ENCODE measurements at places on chromosomes 3 and 15. TPM values are rescaled to one million over a fixed set of nuclear protein-coding genes. Genes with fewer than 3 reads are reported as not detected.

GOLGA8K gene
- 0.80 TPM for total RNA-seq

CISH gene
- 17.4 TPM for total RNA-seq

SLCO2A1 gene
- 7.5 TPM for total RNA-seq

APOD gene
- total RNA-seq, result 2,224 TPM

PRSS50 gene
- total RNA-seq, result 3.6 TPM

BFSP2 gene
- not detected for total RNA-seq

USP50 gene
- not detected for total RNA-seq

- H3K4me3 ChIP-seq, result no peak overlapping the region
- H3K27me3 ChIP-seq, result no peaks in the 10 kb centered on the region
- H3K4me1 ChIP-seq, result no peaks in the 10 kb centered on the region
- no peaks in the 10 kb centered on the region for H3K36me3 ChIP-seq
- DNase-seq, result no peak
These were observed 41.7 kb downstream of the FEM1B start for GRCh38 chr15:68318931-68319909.

GRCh38 chr15:76916369-76916768, 11.2 kb upstream of the SCAPER start:
- H3K27ac ChIP-seq, result no peak overlapping the region
- no peak for DNase-seq
- no peaks in the 10 kb centered on the region for H3K27me3 ChIP-seq
- no peaks in the 10 kb centered on the region for H3K4me1 ChIP-seq
- H3K4me3 ChIP-seq, result no peak overlapping the region

DNA sequence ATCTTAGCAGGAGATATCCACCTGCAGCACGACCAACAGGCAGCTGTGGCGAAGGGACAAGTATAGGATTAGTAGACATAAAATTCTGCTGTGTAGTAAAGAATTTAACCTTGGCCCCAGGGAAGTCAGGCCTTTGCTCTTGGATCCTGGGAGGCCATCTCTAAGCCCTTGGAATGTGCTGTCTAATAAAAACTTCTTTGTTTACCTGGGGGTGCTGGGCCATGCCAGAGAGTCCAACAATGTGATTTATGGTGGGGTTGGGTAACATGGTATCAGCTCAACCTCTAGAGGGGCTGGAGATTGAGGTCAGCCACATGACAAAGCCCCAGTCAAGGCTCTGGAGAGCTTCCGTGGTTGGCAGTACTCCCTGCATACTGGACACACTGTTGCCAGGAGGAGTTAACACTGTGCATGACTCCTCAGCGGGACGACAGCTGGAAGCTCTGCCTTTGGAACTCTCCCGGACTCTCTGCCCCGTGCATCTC, 52.4 kb downstream of the HEG1 start:
- no peak overlapping the region for H3K27ac ChIP-seq
- no peaks in the 10 kb centered on the region for H3K4me1 ChIP-seq
- no peaks in the 10 kb centered on the region for H3K27me3 ChIP-seq
- no peak overlapping the region for H3K4me3 ChIP-seq
- DNase-seq, result no peak

- no peaks in the 10 kb centered on the region for H3K4me1 ChIP-seq
- H3K36me3 ChIP-seq, result no peaks in the 10 kb centered on the region
These were observed 194.3 kb upstream of the SGO1 start for GRCh38 chr3:20380295-20380694.

GRCh38 chr3:172210355-172210754, 171.0 kb downstream of the FNDC3B start:
- H3K4me3 ChIP-seq, result no peak overlapping the region
- H3K36me3 ChIP-seq, result no peaks in the 10 kb centered on the region
- no peaks in the 10 kb centered on the region for H3K27me3 ChIP-seq
- peaks cover 8% of the 10 kb centered on the region for H3K4me1 ChIP-seq
- H3K27ac ChIP-seq, result no peak overlapping the region

GRCh38 chr3:116093374-116093773, 351.9 kb downstream of the LSAMP start:
- no peak overlapping the region for H3K27ac ChIP-seq
- no peak overlapping the region for H3K4me3 ChIP-seq
- no peaks in the 10 kb centered on the region for H3K36me3 ChIP-seq
- no peaks in the 10 kb centered on the region for H3K27me3 ChIP-seq
- H3K4me1 ChIP-seq, result no peaks in the 10 kb centered on the region
- DNase-seq, result no peak

GRCh38 chr3:34352778-34353331, 554.4 kb downstream of the PDCD6IP start:
- H3K4me3 ChIP-seq, result no peak overlapping the region
- no peaks in the 10 kb centered on the region for H3K36me3 ChIP-seq
- H3K4me1 ChIP-seq, result no peaks in the 10 kb centered on the region
- H3K27ac ChIP-seq, result no peak overlapping the region
- DNase-seq, result no peak
- no peaks in the 10 kb centered on the region for H3K27me3 ChIP-seq

DNA sequence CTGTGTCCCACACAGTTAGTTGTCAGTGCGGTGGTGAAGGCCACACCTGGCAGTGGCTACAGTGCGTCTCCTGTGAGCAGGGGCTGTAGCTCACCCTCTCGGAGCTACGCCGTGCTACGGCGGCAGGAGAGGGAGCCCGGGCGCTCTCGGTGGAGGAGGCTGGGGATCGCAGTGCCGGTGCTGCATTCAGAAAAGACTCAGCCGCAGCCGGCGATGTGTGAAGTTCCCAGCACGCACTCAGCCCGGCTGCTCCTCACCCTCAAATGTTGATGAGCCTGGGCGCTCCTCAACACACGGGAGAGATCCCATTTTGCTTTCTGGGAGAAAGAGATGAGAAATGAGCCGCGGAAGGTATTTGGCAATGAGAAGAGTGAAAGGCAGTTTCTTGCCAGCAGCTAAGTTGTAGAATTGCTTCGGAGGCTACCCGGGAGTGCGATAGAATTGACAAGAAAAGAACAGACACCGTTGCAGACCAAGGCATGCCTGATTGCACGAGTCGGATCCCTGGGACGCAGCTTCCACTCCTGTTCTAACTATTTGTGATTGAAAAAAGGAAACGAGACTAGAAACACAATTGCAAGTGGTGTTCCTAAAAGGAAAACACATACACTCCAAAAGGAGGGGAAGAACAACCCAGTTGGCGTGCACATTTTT, at the start of gene UNC13C:
TSS of gene UNC13C (plus strand) at position 189 of the 654 bp plus-strand sequence. CDS start 34,463 bp downstream, outside the sequence.
- H3K27me3 ChIP-seq, result no peaks in the 10 kb centered on the region
- no peak within 1 kb of the TSS for H3K27ac ChIP-seq
- H3K4me3 ChIP-seq, result peak within 1 kb of the TSS; percentile 40

DNA sequence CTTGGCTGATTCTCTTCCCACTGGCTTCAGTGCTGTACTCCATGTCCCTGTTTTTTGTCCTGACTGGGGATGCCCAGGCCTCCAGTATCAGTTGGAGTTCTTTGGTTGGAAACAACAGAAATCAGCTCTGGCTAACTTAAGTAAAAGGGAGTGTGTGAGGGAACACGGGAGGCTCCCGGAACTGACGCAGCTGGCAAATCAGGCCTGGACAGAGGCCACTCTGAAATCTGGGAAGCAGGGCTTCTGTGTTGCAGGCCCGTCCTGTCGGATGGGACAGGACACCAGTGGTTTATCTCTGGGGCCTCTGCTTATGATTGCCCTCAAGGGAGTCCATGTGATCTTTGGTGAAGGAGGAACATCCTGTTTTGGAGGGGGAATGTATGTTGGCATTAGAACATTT, 124.3 kb downstream of the CHCHD6 start:
- no peaks in the 10 kb centered on the region for H3K4me1 ChIP-seq
- no peak overlapping the region for H3K4me3 ChIP-seq
- no peaks in the 10 kb centered on the region for H3K36me3 ChIP-seq
- H3K27me3 ChIP-seq, result no peaks in the 10 kb centered on the region
- H3K27ac ChIP-seq, result no peak overlapping the region
- no peak for DNase-seq

GRCh38 chr3:52228751-52229291, 3.4 kb upstream of the TLR9 start:
- peaks cover 6% of the 10 kb centered on the region for H3K36me3 ChIP-seq
- H3K4me3 ChIP-seq, result no peak overlapping the region
- no peak overlapping the region for H3K27ac ChIP-seq
- no peak for DNase-seq
- no peaks in the 10 kb centered on the region for H3K4me1 ChIP-seq
- no peaks in the 10 kb centered on the region for H3K27me3 ChIP-seq

DNA sequence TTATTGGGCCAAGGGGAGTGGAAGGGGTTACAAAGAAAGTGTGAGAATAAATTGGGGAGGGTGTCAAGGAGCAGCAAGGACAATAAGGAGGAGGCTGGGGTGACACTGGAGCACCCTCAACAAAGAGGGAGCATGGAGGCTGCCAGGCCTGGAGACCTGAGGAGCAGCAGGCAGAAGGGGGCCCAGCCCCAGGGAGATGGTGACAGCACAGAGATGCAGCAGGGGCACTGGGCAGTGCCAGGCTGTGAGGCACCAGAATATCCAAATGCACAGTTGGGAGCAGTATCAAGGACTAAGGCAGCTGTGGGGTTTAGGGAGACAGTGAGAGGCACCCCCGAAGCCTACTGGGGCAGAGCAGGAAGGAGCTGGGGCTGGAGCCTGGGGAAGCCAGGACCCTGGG, 19.4 kb upstream of the ALAS1 start:
- no peak for DNase-seq
- H3K27me3 ChIP-seq, result no peaks in the 10 kb centered on the region
- peaks cover 12% of the 10 kb centered on the region for H3K4me1 ChIP-seq

GRCh38 chr15:100124936-100125335, 216.8 kb downstream of the ADAMTS17 start:
- H3K4me3 ChIP-seq, result no peak overlapping the region
- H3K27me3 ChIP-seq, result no peaks in the 10 kb centered on the region
- H3K36me3 ChIP-seq, result no peaks in the 10 kb centered on the region
- no peak overlapping the region for H3K27ac ChIP-seq
- no peak for DNase-seq

DNA sequence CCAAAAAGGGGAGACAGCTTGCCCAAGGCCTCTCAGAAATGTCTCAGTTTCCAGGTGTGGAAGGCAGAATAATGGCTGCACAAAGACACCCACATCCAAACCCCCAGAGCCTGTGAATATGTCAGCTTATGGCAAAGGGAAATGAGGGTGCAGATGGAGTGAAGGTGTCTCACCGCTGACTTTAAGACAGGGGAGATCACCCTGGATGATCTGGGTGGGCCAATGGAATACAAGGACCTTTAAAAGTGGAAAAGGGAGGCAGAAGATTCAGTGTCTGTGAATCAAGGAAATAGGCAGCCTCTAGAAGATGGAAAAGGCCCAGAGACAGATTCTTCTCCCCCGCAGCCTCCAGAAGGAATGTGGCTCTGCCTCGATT, 48.8 kb upstream of the ATP2B2 start:
- no peaks in the 10 kb centered on the region for H3K36me3 ChIP-seq
- H3K4me1 ChIP-seq, result no peaks in the 10 kb centered on the region
- no peak overlapping the region for H3K4me3 ChIP-seq
- H3K27ac ChIP-seq, result no peak overlapping the region

DNA sequence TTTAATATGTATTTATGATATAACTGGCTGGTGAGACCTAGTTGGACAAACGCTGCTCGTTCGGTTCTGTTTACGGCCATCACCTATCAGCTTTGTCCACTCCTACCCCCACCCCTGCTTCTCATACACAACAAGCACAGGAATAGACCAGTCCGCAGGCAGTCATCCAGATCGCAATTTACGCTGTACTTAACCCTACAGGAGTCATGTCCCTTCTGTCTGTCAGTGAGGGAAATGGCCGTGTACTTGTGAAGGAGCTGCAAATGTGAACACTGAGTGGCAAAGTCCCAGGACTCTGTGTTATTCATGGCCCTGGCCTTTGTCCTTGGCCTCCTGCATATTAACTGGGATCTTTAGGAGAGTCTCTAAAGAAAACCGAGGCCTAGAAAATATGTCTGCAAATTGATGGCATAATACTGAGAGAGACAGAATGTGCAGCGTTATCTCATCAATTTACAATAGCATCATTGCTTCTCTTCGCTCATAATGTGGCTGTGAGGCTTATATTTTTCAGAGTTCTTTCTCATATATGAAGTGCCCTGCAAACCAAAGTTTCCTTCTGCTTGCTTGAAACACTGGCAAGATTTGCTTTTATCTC, 7.2 kb upstream of the ABHD10 start:
- no peaks in the 10 kb centered on the region for H3K27me3 ChIP-seq
- no peaks in the 10 kb centered on the region for H3K36me3 ChIP-seq
- H3K4me3 ChIP-seq, result no peak overlapping the region
- H3K27ac ChIP-seq, result no peak overlapping the region

GRCh38 chr3:42535981-42536784, 33.7 kb downstream of the VIPR1 start:
- H3K4me3 ChIP-seq, result no peak overlapping the region
- peaks cover 4% of the 10 kb centered on the region for H3K4me1 ChIP-seq
- H3K27me3 ChIP-seq, result no peaks in the 10 kb centered on the region

- H3K36me3 ChIP-seq, result no peaks in the 10 kb centered on the region
- H3K27me3 ChIP-seq, result no peaks in the 10 kb centered on the region
- H3K27ac ChIP-seq, result no peak overlapping the region
- no peak overlapping the region for H3K4me3 ChIP-seq
- H3K4me1 ChIP-seq, result no peaks in the 10 kb centered on the region
These were observed 256.9 kb downstream of the EPHA3 start for GRCh38 chr3:89364314-89364713.

- no peaks in the 10 kb centered on the region for H3K27me3 ChIP-seq
- no peaks in the 10 kb centered on the region for H3K36me3 ChIP-seq
- H3K4me3 ChIP-seq, result no peak overlapping the region
- DNase-seq, result no peak
- no peak overlapping the region for H3K27ac ChIP-seq
These were observed 27.9 kb downstream of the MINDY4B start for GRCh38 chr3:150877303-150877702.

DNA sequence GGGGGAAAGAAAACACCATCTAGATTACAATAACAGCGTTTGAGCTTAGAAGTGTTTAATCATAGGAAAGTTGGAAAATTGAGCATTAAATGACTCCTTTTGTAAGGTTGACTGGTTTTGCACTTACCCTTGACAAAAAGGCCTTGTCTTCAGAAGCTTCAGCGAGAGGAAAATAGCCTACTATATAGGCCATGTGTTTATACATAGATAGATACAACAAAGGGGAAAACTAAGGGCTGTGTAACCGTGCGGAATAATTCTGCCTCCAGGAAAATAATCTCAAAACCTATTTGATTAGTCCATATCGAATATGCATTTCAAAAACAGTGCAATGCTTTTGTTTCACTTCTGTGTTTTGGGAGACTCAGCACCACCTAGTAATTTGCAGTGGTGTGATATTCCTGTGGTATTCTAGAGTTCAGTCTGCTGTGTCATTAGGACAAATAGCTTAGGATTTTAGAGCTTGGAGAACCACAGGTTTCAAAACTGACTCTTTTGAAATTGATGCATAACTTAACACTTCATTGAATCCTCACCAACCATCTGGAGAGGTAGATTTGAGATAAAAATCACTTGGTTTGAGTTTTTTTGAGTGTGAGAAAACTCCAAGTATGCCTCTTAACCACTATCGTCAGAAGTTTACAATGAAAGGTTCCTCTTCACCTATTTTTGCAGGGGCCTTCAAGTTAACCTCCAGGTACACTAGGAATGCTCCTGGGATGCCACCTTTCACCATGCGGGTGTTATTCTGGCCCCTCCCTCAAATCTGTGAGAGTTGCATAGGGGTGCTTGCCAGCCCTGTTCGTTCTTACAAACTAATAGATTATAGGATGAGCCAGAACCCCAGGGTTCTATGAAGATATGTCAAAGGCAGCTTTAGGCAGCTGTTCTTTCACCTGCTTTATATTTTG, 1.9 kb downstream of the ARHGAP31 start:
- no peaks in the 10 kb centered on the region for H3K27me3 ChIP-seq
- no peaks in the 10 kb centered on the region for H3K36me3 ChIP-seq
- H3K4me3 ChIP-seq, result peak overlapping the region; percentile 96
- no peaks in the 10 kb centered on the region for H3K4me1 ChIP-seq

- no peak overlapping the region for H3K4me3 ChIP-seq
- no peaks in the 10 kb centered on the region for H3K36me3 ChIP-seq
- DNase-seq, result no peak
These were observed 132.7 kb downstream of the SLC25A26 start for GRCh38 chr3:66353530-66353929.

- H3K27ac ChIP-seq, result no peak overlapping the region
- H3K36me3 ChIP-seq, result no peaks in the 10 kb centered on the region
- DNase-seq, result no peak
- H3K27me3 ChIP-seq, result no peaks in the 10 kb centered on the region
- H3K4me3 ChIP-seq, result no peak overlapping the region
These were observed 33.3 kb upstream of the ATG7 start for GRCh38 chr3:11238880-11239279.

All from breast epithelium (tissue), 4 donors.